ENCODE measurements at places on chromosomes 13 and 19.

GRCh38 chr13:80572923-80573316 lies 232.0 kb upstream of the SPRY2 start:
- DNase-seq = no peak

GRCh38 chr19:31519256-31519655 lies 170.0 kb upstream of the TSHZ3 start:
- DNase-seq = no peak

DNA sequence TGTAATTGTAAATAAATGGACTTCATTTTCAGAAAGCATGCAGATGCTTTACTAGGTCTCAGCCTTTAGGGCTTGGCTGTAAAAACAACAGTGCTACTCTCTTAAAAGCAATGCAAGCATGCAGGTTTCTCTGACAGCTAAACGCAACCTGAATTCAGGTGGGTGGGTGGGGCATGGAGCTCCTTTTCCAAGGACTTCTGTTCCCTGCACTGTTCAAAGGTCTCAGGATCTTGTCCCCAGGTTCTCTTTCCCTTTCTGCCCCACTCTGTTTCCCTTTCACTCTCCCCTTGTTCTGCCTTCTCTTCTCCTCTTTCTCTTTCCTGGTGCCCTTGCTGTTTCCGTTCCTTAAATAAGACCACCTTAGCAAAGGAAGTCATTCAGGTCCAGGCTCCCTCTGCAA lies 1527.5 kb upstream of the SLC10A2 start:
- no peak for DNase-seq

GRCh38 chr13:41384749-41385503 lies 72.4 kb upstream of the RGCC start:
- no peak for DNase-seq

DNA sequence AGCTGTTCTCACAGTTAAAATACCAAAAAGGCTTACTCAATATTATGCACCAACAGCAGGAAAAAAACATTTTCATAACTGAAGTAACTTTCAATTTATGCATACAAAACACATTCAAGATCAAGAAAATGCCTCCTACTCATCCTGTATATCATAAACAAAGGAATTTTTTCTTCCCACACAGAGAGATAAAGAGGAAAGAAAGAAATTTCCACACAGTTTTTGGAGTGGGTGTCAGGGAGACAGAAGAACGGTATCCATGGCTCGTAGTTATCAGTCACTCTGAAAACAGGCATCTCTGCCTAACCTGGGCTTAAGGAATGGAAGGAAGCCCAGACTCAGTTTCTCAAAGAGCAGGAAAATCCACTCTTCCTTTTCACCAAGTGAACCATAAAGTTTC lies 92.4 kb upstream of the SIAH3 start:
- DNase-seq = no peak

DNA sequence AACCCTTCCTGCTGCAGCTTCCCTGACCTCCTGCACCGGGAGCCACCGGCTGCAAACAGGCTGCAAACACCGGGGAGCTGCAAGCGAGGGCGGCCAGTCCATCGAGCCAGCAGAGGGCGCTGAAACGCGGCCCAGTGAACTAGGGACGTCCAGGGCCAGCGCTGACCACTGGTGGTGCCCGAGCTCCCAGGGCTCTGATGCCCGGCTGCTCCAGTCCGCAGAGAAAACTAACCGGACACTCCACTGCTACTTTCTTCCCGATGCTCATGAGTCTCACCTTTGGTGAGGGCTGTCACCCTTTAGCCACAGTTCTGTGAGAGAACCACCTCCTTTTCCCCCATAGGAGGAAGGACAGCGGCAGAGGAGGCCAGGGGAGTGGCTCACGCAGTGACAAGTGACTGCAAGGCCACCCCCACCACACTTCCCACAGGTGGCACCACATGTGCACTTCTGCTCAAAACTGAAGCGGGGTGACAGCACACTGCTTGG lies 82.8 kb upstream of the MTIF3 start:
- DNase-seq = no peak

DNA sequence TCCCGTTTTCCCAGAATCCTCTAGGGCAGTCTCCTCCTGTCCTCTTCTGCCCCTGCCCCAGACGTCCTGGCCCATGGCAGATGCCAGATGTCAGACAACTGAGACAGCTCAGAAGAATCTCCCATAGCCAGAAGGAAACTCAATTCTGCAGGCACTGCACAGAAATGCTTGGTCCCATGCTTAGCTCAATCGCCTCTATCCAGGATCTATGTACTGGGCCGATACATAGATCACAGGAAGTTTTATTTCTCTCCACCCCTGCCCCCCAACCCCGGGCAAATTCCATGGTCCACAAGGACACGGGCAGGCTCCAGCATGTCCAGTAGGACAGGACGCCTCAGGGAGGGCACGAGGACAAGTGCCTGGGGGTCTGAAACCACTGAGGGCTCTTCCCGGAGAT lies 4.8 kb downstream of the MBD3 start:
- DNase-seq = no peak

GRCh38 chr13:113658836-113659235 lies 838 bp upstream of the ATP4B start:
- DNase-seq = no peak

GRCh38 chr13:46296115-46296822 lies 84.5 kb downstream of the LRRC63 start:
- DNase-seq = no peak
